Lower lobe of right lung (tissue), 2 donors: ENCODE measurements at places on chromosomes 16 and 17. TPM values are rescaled to one million over a fixed set of nuclear protein-coding genes. Genes with fewer than 3 reads are reported as not detected.

The USP31 gene
- total RNA-seq, result 13.1 TPM

The PSMB10 gene
- total RNA-seq, result 82.7 TPM

The TNP2 gene
- not detected for total RNA-seq

The KIF1C gene
- 182 TPM for total RNA-seq

The OR1F1 gene
- total RNA-seq, result not detected

The RHBDF2 gene
- total RNA-seq, result 47.8 TPM

The PALB2 gene
- 12.7 TPM for total RNA-seq

The UNK gene
- 31.1 TPM for total RNA-seq

DNA sequence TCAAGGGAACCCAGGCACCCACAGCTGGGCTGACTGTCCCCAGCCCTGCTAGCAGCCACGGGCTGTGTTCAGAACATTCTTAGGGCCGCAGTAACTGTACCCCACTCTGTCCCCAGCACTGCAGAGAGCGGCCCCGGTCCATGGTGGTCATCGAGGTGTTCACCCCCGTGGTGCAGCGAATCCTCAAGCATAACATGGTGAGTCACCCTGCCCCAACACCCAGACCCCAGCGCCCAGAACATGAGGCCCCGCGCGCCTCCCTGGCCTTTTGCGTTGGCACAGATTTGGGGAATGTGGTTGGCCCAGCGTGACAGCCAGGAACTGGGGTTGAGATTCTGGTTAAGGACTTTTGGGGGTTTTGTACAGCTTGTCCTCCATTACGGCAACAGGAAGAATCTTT lies 114.9 kb upstream of the PLCG2 start:
- DNase-seq, result no peak

GRCh38 chr17:49452201-49452600 lies 37.5 kb upstream of the PHB1 start:
- no peak for DNase-seq

DNA sequence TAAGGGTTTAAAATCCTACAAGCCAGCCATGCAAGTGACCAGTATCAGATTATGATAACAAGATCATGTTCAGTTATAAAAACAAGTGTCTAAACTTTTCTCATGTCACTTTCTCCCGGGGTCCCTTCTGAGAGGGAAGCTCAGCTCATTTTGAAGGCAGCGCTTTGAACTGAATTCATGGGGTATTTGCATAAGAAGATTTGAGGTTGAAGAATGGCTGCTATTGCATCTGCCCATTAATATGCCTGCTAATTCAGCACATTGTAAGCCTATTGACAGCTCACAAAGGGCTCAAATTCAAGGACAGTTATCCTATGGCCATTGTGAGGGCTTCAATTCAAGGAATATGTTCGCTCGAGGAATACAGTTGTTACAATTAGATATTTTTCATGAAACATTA lies 290.2 kb upstream of the IRX3 start:
- no peak for DNase-seq

DNA sequence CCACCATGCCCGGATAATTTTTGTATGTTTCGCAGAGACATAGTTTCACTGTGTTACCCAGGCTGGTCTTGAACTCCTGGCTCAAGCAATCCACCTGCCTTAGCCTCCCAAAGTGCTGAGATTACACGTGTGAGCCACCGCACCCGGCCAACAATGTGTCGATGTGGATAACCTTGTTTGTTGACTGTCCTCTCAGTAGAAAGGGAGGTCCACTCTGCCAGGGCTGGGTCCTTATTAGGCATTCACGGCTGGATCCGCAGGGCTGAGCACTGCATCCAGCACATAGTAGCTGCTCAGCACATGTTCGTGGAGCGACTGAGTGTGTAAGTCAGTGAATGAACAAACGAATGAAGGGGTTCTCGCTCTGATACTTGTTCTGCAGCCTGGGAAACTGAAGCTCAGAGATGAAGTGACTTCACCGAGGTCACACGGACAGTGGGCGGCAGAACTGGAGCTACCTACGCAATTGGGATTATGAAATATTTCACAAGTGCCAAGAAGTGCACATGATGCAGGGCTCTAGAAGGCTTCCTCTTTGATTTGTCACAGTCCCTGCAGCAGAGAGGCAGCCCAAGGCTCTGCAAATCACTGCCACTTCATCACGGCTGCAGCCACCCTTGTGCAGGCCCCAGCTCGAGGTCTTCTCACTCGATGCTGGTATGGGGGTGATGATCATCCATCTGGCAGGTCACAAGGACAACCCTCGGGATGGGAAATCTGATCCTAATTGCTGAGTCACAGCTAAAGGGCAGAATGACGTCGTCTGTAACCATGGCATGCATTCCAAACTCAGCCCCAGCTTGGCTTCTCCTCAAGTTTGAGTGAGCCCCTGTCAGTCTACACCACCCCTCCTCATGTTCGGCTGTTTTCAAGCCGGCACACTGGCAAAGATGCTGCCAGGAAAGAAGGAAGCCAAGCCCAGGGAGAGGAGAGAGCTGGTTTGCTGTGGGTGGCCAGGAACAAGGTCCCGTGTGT lies 28.0 kb upstream of the SNN start:
- peak; percentile 89 for DNase-seq

- no peak for DNase-seq
These were observed 23.7 kb downstream of the JUP start for GRCh38 chr17:41762841-41763240.

GRCh38 chr17:34414339-34414738 lies 51.3 kb upstream of the CCL1 start:
- DNase-seq, result no peak

DNA sequence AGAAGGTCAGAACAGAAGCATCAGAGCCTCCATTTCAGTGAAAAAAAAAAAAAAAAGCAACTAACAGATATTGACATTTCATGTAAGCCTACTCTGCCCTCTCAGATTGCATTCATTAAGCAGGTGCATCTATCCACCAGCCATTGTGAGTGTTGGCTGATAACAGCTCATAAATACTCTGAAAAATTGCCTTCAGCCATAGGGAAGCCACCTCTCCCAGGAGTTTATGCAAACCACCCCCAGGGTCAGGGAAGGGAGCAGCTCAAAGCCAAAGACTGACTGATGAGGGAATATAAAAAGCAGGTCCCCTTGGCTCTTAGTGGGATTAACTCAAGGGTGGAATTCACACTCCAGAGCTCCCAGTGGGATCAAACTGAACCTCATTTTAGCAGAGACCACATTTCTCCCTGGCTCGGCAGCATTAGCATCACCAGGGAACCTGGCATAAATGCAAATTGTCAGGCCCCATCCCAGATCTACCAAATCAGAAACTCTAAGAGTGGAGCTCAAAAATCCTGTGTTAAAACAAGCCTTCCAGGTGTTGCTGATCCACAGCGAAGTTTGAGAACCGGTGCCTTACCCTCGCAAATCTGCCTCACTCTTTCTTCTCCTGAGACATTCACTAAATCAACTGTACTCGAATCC lies 14.2 kb downstream of the APOH start:
- no peak for DNase-seq

DNA sequence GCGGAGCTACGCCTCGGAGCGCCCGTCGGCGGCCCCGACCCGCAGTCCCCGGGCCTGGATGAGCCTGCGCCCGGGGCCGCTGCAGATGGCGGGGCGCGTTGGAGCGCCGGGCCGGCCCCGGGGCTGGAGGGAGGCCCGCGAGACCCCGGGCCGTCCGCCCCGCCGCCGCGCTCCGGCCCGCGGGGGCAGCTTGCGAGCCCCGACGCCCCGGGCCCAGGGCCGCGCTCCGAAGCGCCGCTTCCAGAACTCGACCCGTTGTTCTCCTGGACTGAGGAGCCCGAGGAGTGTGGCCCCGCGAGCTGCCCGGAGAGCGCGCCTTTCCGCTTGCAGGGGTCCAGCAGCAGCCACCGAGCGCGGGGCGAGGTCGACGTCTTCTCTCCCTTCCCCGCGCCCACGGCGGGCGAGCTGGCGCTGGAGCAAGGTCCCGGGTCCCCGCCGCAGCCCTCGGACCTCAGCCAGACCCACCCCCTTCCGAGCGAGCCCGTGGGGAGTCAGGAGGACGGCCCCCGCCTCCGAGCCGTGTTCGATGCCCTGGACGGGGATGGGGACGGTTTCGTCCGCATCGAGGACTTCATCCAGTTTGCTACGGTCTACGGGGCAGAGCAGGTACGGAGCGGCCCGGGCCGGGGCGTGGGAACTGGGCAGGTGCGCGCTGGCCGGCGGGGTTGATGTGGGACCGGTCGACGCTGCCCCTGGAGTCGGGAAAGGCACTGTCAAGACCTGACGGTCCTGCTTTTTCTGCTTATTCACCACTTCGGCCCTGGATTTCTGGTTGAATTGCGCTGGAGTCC lies 861 bp downstream of the RAB11FIP3 start:
- DNase-seq, result no peak

GRCh38 chr17:57366177-57366557 lies 109.8 kb downstream of the MSI2 start:
- DNase-seq, result no peak

DNA sequence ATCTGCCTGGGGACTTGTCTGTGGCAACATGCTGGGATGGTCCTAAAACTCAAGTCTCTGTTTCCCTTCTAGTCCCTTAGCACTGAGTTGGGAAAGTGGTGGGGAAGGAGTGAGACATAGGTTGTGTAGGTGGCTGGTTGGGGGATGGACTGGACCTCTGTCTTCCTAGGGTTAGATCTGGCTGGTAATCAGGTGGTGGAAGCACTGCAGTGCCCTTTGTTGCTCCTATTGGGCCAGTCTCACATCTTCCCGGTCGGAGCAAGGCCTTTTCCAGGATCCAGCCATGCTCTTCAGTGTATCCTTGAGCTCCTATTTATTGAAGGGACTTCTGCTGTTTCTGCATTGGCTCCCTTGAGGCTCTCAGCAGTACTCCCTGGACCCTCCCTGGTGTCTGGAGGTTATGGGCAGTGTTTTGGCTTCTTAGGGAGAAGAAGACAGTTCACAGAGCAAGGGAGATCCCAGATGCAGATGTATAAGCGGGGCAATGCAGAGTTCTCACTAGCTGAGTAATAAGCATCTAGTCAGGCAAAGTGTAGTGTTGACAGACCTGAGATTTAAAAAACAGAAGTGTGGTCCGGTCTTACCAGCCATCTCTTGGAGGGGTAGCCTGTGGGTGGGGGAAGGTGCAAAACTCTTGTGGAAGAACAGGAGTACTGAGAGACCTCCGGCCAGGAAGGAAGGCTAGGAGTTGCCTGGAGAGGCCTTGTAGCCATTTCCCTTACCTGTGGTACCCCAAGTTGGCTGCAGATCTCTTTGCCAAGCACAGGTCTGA lies 1.3 kb upstream of the NUTF2 start:
- DNase-seq, result no peak

DNA sequence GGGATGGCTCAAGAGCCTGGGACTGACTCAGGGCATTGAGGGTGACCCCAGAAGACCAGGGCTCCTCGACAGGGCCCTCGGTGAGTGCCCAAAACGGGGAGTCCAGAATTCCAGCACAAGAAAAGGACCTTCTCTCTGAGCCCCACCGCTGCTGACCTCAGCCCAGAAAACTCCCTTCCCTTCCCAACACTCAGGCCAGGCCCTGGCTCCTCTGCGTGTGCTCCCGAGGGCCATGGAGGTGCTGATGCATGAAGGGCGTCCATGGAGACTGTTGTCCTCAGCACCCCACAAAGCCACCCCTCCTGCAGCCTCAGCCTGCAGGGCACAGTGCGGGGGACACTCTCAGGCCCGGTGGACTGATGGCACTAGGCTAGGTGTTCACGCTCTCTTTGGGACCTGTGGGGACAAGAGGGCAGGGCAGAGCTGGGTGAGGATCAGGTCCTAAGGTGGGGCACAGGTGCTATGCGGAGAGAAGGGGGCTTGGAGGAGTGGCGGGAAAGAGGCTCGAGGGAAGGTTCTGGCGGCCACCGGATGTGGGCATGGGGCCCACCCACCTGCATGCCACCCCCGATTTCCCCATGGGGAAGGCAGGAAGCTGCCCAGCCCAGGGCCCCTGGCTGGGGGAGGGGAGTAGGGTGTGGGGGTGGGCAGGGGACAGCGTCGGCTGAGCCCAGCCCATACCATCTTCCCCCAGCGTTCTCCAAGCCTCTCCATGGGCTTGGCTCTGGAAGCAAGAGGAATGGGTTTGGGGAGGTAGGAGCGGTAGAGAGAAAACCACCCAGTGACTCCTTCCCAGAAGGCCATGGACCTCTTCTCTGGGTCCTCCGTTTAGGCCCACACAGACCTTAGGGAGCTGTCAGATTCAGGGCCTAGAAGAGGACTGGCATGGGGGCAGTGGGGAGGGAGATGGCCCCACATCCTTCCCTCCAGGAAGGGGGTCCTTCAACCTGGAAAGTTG lies 4.5 kb upstream of the TSPOAP1 start:
- no peak for DNase-seq

DNA sequence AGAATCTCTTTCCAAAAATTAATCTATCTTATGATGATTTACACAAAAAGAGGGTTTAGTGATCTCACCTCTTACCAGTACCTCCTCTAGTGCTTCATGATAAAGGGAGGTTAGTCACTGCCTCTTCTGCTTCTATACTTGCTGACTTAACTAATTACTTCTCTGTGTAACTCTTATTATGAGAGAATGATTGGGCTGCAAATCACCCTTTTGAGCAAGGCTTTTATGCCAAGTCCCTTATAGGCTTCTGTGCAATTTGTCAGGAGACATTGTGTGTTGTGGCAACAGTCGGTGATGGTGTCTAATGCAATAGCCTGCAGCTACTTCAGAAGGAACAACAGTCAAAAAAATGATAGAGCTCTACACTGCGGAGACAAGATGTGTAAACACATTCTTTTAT lies 1568.1 kb upstream of the GOT2 start:
- no peak for DNase-seq

GRCh38 chr16:26019381-26020242 lies 327.9 kb downstream of the HS3ST4 start:
- no peak for DNase-seq

DNA sequence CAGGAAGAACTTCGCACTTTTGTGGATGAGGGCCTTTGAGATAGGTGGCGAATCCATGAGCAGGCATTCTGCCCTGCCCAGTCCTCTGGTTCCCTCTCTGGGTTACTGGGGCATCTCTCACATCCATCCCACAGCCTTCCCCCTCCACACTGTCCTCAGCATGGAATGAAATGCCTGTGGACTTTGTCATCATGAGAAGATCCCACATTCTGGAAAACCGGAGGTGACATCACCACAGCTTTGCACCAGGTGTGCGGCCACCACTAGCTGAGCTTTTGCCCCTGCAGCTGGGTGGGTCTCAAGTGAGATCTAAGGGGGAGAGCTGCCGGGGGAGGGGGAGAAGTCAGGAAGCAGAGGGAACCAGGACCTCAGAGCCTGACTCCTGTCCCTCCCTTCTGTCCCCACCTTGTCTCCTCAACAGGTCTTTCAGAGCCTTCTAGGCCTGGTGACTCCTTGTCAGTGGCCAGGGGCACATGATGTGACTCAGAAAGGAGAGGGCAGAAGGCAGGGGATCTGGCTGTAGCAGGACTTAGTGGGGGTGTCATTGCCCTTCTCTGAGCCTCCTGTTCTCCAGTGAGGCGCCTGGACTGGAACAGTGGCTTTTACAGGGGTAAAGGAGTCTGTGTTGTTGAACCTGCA lies 40.0 kb upstream of the DLX4 start:
- no peak for DNase-seq

DNA sequence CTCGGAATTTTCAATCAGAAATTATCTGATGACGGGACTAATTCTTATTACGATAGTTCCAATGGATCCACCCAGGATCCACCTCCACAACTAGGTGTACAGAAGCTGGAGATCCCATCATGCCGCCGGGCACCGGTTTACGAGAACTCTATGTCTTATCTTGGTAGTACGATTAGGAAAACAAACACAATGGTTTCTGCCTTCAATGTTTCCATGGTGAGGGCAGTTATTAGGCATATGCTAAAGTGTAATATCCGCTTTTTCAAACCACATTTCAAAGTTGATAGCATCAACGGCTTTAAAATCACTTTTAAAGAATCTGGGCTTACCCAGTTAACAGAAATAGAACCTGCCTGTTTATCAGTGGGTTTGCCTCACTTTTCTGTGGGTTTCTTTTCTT lies 705.7 kb downstream of the MAF start:
- no peak for DNase-seq
